NCI-H226 (cell line): ENCODE measurements at places on chromosomes 7 and 10.

- no peak for DNase-seq
Measured at GRCh38 chr10:108167766-108168165, 1003.3 kb upstream of the SORCS1 start.

GRCh38 chr10:116694927-116695268, 47.5 kb downstream of the HSPA12A start:
- DNase-seq, result no peak

GRCh38 chr7:85019778-85020177, 167.1 kb downstream of the SEMA3D start:
- no peak for DNase-seq

GRCh38 chr10:71413581-71413980, 16.9 kb downstream of the CDH23 start:
- no peak for DNase-seq

GRCh38 chr7:134196439-134196838, 69.3 kb downstream of the LRGUK start:
- DNase-seq, result no peak

DNA sequence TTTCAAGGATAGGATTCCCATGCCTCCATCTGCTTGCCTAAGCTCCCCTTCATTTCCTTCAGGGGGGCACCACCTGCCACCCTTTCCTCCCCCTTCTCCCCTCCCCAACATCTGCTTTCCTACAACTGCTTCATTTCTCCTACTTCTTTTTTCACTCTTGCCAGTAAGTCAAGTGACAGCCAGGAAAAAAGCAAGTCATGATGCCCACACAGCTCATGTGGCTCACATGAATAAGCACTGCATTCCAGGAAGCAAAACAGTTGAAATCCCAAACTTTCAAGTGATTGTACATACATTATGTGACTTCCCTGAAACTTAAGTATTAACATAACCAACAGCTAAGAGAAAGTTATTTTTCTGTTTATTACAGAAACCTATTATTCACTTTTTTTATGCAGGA, 78.6 kb downstream of the TNS3 start:
- no peak for DNase-seq

DNA sequence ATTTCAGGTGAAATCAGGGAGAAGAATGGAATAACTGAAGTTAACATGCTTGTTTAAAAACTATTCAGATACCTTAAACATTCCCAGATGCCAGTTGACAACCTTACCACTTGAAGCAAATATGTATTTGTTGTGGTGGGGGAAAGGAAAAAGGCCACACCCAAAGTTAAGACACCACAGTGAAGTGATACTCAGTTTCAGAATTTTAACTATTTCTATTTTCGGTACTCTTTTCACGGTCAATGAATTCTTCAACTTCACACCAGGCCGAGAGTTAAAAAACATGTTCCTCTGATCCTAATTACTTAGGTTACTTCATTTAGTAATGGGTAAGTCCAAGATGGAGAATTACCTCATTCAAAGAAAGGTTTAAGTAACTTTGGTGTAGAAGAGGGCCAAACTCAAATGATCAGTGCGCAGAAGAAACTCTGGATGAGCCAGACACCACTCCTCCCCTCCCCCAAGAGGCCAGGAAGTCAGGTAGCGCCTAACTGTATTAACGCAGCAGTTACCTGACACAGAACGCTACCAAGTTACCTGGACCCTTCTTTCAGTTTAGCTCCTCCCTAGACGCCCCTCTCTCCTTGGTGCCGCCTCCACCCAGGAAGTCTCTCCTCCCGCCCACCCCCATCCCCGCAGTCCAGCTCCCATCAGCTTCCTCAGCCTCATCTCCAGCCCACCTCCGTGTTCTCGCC, 700 bp downstream of the MTPN start:
- DNase-seq, result no peak

DNA sequence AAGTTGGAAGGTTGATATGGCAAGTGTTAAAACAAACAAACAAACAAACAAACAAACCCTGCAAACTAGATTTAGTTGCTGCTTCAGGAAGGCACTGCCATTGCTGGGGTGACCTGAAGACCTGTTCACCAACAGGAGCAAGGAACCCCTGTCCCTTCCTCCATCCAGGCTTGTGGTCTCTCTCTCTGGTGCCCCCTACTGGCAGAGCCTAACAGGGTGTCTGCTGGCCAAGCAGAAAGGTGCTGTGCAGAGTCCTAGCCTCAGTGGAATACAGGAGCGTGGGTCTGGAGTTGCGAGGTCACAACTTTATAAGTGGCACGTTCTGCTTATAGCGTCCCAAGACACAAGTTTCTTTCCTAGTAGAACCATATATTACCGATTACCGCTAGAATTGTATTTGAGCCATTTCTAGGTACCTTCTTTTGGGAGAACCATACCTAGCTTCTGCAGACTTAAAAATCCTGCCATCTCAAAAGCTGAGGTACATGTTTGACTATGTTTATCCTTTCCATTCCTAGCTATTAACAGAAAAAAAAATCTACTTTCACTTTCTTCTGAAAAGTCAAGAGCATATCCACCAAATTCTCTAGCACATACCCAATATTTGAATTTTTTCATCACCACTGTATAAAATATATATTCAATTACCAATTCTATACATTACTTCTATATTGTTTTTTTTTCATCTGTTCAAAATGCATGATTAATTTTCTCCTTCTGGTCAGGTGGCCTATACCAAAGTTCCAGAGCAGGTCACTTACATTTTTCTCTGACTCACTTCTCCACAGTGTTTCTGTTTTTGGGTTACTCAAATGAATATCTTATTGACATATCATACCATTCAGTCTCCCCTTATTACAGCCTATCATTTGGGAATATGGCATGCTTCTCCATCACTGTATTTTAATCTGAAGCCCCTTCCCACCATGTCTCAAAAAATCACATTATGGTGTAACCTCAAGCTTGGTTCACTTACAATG, 29.1 kb upstream of the CALD1 start:
- DNase-seq, result no peak

- peak; percentile 26 for DNase-seq
Measured at GRCh38 chr7:18509481-18509880, 13.9 kb downstream of the HDAC9 start.

- DNase-seq, result peak; percentile 71
Measured at GRCh38 chr7:155205368-155206317, 92.0 kb upstream of the INSIG1 start.

- no peak for DNase-seq
Measured at GRCh38 chr7:112743811-112744210, 46.4 kb downstream of the TMEM168 start.

GRCh38 chr7:16847381-16847860, 34.4 kb downstream of the AGR3 start:
- peak; percentile 86 for DNase-seq
